ENCODE measurements at places on chromosomes 1 and 21. TPM values are rescaled to one million over a fixed set of nuclear protein-coding genes. Genes with fewer than 3 reads are reported as not detected.

The GPR37L1 gene
- total RNA-seq: 0.18 TPM

The TSPAN1 gene
- 2.6 TPM for total RNA-seq

The LDLRAD1 gene
- not detected for total RNA-seq

The TMEM200B gene
- total RNA-seq: 0.05 TPM

The TMEM82 gene
- total RNA-seq: 0.05 TPM

The CD1E gene
- total RNA-seq: not detected

The OR2AK2 gene
- not detected for total RNA-seq

The UTS2 gene
- total RNA-seq: not detected

The GRIK1 gene
- total RNA-seq: not detected

The KRTAP12-4 gene
- not detected for total RNA-seq

The BECN2 gene
- total RNA-seq: not detected

The PTPN22 gene
- not detected for total RNA-seq

The KIAA1614 gene
- 1.2 TPM for total RNA-seq

The ABL2 gene
- 24.8 TPM for total RNA-seq

The LAPTM5 gene
- 0.22 TPM for total RNA-seq

The TMEM51 gene
- total RNA-seq: 26.4 TPM

The NUP210L gene
- 0.06 TPM for total RNA-seq

The CNIH4 gene
- total RNA-seq: 106 TPM

The ERO1B gene
- 3.0 TPM for total RNA-seq

The OPRD1 gene
- total RNA-seq: 0.01 TPM

The RHBDL2 gene
- 2.3 TPM for total RNA-seq

The MORC3 gene
- 5.8 TPM for total RNA-seq

The CDCP2 gene
- not detected for total RNA-seq

The GLIS1 gene
- total RNA-seq: 0.09 TPM

The GJB5 gene
- not detected for total RNA-seq

The TNFRSF14 gene
- 0.11 TPM for total RNA-seq

The CFAP57 gene
- total RNA-seq: 0.45 TPM

The NBPF6 gene
- not detected for total RNA-seq

The CD48 gene
- not detected for total RNA-seq

The HPCA gene
- 0.19 TPM for total RNA-seq

The LIN28A gene
- total RNA-seq: not detected

Measured in A549 treated with dexamethasone at 1 μM for 4 hours (cell line).